Brain pericyte (primary cell): ENCODE measurements at places on chromosomes 6 and 20.

- no peak for DNase-seq
Measured at GRCh38 chr20:33062105-33062824, 8.6 kb downstream of the BPIFB3 start.

GRCh38 chr6:158544428-158544827 is 15.5 kb upstream of the TMEM181 start:
- DNase-seq = no peak

- no peak for DNase-seq
Measured at GRCh38 chr20:18524646-18525045, 16.9 kb downstream of the SEC23B start.

DNA sequence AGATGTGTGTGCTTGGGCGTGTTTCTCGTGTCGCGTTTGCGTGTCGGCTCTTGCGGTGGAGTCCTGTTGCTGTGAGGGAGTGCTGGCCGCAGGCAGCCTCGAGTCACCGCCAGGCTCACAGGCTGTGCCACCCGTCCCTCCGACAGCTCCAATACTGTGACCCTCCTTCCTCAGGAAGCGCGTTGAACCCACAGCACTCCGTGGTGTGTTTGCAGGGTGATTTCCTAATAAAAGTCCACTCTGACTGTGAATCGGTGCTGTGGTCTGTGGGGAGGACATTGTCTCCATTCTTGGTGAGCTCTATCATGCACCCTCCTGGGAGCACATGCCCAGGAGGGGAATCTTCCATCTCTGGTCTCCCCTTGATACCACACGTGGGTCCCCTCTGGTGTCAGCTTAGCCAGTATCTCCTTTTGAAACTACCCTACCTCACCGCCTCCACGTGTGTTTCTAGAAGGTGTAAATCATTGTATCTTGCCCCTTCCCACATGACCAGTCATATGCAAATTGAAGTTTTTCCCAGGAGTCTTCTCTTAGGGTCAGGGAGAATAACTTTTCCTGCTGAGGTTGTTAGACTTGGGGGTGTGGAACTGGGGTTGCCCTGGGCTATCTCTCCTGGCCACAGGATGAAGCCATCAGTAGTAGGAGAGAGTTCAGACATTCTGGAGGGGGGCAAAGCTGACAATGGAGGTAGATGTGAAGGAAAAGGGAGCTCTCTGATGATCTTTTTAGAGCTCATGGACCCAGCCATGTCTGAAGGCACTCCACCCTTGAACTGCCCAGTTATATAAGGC is 13.3 kb upstream of the PCMTD2 start:
- DNase-seq = no peak

- DNase-seq = no peak
Measured at GRCh38 chr6:135236732-135237131, 55.6 kb downstream of the MYB start.

- no peak for DNase-seq
Measured at GRCh38 chr20:24961384-24962181, 12.5 kb downstream of the CST7 start.

DNA sequence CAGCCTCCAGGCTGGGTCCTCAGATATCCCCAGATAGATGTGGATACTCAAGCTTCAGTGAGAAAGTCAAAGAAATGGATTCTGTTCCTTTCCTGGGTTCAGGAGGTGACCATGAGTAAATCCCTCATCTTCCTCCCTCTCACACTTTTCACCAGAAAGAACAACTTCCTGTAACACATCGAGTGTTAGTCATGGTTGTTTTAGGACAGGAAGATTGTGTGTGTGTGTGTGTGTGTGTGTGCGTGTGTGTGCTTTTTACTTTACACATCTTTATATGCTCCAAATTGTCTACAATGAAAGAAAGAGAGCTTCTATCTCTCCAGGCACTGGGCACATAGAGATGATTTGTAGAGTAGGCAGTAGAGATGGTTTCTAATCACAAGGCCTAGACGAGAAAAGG is 139.9 kb downstream of the TBXT start:
- no peak for DNase-seq

- DNase-seq = no peak
Measured at GRCh38 chr6:36319436-36319762, 17.3 kb downstream of the BNIP5 start.

DNA sequence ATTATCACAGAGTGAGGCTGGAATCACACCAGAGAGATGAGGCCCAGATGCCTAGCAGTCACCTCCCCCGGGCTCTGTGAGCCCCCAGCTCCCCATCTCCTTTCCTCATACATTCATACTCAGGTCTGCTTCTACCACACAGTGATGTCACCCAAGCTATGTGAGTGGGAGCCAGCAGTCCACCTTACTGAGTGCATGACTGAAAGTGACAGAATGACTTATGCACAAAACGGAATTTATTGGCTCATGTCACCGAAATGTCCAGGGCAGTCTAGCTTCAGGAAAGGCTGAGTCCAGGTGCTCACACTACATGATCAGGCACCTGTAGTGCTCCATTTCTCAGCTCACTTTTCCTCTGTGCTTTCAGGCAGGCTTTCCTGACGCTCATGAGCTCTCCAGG is 36.7 kb upstream of the CCN6 start:
- no peak for DNase-seq

- DNase-seq = no peak
Measured at GRCh38 chr6:28134015-28134414, 7.7 kb upstream of the ZKSCAN8 start.
